ENCODE measurements at places on chromosomes 7 and 10.

GRCh38 chr10:84177541-84178141 lies 4.0 kb downstream of the GPR15LG start:
- peak; percentile 24 for DNase-seq

- DNase-seq = no peak
Observed at GRCh38 chr7:155713384-155713783, 68.9 kb downstream of the RBM33 start.

DNA sequence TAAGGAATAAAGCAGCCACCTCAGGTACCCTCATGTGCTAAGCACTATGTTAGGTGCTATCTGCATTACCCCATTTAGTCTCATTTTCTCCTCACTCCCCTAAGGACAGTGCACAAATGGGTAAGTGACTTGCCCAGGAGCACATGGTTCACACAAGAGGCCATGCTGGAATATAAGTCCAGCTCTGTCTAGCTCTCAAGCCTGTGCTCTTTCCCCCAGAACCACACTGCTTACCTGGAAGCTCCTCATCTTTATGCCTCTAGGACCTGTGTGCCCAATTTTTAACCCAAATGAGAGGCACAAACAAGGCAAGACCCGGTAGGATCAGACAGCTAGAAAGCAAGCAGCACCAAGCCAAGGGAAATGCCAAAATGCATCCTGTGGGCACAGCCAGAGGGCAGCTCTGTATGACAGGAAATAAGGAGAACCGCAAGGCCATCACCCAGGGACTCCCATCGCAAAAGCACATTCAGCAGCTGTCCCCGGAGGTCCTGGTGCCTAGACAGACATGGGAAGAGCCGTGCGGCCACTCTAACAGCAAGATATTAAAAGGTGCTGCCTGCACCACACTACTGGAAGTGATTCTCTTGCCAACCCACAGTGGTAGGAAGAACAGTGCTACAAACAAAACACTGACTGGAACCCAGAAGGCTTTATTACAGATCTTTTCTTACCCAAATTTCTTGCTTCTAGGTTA lies 88.1 kb downstream of the GSAP start:
- DNase-seq = no peak

GRCh38 chr7:146290746-146291145 lies 174.1 kb downstream of the CNTNAP2 start:
- DNase-seq = no peak

- peak; percentile 31 for DNase-seq
Observed at GRCh38 chr10:95133016-95133752, 60.9 kb upstream of the ACSM6 start.

- DNase-seq = no peak
Observed at GRCh38 chr7:24457219-24457558, 116.1 kb upstream of the PALS2 start.

GRCh38 chr10:123624086-123624485 lies 42.1 kb upstream of the GPR26 start:
- no peak for DNase-seq

GRCh38 chr7:884191-885003 lies 8.0 kb downstream of the GET4 start:
- DNase-seq = no peak

GRCh38 chr10:1050554-1050953 lies 1.6 kb upstream of the IDI1 start:
- DNase-seq = no peak

- no peak for DNase-seq
Observed at GRCh38 chr10:47349516-47349915, 1.4 kb downstream of the RBP3 start.

DNA sequence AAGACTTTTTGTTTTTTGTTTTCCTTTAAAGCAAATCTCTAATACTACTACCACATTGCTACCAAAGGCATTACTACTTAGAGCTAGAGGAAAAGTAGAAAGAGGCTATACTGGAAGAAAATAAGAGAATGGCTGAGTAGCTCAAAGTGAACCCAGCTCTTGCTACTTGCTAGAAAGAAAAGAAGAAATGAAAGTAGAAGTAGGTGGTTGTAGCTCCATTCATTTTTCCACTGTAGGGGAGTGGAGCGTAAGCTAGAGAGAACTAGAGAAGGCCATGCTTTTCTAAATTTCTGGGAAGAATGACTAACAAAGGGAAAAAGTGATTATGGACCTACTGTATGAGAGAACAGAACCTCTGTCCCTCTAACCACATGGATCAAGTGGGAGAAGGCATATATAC lies 184.4 kb downstream of the PON1 start:
- no peak for DNase-seq

GRCh38 chr7:157722137-157723060 lies 385.6 kb downstream of the DNAJB6 start:
- DNase-seq = no peak

DNA sequence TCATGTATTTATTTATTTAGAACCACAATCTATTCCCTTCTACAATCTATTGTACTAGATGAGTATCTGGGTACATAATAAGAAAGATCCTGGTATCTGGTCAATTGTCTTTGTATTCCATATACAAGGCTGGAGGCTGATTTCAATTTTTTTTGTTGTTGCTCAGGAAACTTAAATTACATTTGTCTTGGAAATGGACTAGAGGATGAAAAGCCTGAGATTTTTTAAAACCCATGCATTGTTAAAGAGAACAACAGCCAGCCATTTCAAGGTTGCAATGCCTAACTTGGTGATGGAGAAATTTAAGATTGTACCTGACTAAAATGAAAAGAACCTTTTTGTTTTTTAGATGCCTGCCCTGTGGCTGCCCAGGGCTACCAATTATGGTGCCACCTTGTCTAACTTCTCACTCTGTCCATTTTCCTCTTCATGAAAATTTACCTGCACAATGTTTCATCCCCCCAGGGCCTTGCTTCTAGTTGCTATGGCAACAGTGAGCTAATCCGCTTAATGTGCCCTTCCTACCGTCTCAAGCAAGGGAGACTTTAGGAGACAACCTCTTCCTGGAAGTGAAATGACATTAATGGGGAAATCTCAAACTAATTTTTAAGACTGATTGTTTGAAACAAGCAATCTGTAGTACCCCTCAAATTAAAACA lies 203.7 kb upstream of the PHYHIPL start:
- DNase-seq = no peak

DNA sequence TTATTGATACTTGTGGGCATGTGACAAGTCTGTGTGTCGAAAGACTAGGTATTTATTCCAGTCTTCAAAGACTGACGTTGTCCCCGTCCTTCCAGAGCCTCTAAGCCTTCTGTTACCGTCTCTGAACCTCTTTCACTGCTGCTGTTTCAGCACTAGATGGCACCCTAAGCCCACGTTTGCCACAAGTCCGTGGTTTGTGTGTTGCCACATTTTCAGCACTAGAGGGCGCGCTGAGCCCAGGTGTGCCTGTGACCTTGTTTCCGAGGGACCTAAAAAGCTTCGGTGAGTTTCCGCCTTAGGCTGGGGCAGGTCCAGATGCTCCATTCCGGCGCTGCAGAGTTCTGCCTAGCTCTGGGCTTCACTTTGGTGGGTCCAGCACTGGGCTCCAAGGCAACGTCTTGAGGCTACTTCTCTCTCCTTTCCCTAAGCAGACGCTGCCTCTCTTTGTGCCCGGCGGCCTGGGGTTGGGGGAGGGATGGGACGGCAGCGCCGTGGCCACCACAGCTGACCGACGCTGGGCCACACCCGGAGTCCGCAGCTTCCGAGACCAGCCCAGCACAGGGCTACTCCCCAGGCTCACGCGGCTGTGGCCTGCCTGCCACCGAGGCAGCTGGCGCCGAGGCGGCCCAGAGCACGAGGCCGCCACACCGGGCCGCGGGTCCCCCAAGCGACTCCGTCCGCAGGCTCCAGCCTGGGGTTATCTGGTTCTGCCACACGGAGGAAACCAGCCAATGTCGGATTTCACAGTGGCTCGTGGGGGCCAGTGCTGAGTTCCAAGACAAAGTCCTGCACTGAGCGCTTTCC lies 520.2 kb downstream of the REEP3 start:
- DNase-seq = peak; percentile 54

GRCh38 chr7:106731187-106731586 lies 70.2 kb upstream of the CCDC71L start:
- DNase-seq = no peak
